RKO (cell line): ENCODE measurements at places on chromosomes 1 and 21.

- DNase-seq: peak; percentile 26
These were observed 24.4 kb downstream of the RCAN3 start for GRCh38 chr1:24526940-24527542.

GRCh38 chr1:175978926-175979325, 228.2 kb downstream of the COP1 start:
- no peak for DNase-seq

GRCh38 chr1:151511636-151512215, 539 bp downstream of the CGN start:
- peak; percentile 31 for DNase-seq

DNA sequence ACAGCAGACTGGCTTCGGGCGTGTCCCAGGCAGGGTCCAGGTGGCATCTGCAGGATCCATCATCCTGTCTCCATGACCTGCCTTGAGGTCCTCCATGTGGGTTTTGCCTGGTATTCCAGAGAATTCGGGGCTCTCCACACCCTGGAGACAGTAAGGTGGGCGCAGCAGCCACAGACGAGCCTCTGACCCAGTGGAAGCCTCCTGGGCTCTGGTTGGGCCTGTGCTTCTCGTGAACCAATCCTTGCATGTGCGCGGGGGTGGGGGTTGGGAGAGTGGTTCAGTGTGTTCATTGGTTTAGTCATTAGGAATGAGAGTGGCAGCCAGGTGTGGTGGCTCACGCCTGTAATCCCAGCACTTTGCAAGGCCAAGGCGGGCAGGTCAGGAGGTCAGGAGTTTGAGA, 32.1 kb upstream of the TNFRSF1B start:
- DNase-seq: no peak

- DNase-seq: no peak
These were observed 6.1 kb upstream of the PTGER3 start for GRCh38 chr1:71053758-71054157.

- peak; percentile 35 for DNase-seq
These were observed 7.7 kb downstream of the AIM2 start for GRCh38 chr1:159068886-159069285.

DNA sequence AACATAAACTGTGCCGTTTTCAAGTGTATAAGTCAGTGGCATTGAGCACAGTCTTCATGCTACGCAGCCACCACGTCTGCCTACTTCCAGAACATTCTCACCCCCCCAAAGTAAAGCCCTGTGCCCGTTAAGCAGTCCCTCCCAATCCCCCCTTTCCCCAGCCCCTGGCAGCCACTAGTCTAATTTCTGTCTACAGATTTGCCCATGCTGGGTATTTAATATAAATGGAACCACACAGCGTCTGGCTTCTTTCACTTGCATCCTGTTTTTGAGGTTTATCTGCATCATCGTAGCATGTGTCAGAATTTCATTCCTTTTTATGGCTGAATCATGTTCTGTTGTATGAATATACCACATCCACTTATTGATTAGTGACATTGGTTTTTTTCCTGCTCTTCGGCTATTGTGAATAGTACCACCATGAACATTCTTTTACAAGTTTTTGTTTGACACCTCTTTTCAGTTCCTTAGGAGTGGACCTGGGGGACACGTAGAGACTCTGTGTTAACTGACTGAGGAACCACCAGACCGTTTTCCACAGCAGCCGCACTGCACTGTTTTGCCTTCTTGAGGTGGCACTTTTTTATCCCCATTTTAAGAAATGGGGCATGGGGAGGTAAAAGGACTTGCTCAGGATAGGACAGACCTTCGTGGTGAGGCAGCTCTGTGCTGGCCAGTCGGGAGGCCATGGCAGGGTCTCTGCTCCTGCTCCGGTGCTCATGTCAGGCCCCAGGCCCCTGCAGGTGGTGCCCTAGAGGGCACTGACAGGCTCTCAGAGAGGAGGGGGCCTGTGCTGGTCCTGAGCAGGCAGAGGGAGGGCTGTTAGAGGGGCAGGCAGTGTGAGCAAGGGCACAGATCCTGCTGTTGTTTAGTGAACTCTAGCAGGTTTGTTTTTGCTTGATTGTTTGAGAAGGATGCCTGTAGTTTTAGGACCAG, 123.8 kb downstream of the PCBP3 start:
- no peak for DNase-seq

- DNase-seq: no peak
These were observed 52.1 kb downstream of the CD34 start for GRCh38 chr1:207858806-207859205.

GRCh38 chr1:200980452-200980772, 43.1 kb downstream of the KIF21B start:
- no peak for DNase-seq

DNA sequence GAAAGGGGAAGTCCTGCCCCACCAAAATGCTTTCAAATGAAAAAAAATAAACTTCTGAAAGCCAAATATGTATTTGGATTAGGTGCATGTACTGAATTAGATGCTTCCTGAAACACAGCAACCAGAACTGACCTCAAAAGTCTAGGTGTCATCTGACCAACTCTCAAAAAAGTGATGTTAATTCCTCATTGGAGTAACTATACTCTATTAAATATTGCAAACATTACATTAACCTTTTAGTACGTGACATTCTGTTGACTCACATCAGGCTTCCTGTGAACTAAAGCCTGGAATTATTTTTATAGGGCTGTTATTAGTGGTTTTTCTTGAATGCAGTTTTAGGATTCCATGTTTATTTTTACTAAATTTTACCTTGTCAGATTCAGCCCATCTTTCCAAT, 73.5 kb downstream of the ASTN1 start:
- DNase-seq: no peak

DNA sequence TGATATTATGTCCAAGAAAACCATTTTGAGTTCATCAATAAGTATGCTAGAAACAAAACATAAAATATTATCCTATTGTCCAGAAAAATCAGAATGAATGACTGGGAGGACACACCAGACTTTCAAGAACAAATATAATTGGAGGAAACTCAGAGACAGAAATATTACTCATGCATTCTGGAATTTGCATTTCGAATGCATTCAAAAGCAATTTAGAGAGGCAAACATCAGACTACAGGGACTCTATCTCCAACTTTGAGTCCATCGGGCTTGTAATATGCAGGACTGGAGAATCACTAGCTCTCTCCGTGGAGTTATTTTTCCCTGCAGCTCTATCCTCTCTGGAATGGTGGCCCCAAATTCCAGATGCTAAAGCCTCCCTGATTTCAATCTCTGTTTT, 161.8 kb downstream of the CDC42BPA start:
- DNase-seq: no peak

DNA sequence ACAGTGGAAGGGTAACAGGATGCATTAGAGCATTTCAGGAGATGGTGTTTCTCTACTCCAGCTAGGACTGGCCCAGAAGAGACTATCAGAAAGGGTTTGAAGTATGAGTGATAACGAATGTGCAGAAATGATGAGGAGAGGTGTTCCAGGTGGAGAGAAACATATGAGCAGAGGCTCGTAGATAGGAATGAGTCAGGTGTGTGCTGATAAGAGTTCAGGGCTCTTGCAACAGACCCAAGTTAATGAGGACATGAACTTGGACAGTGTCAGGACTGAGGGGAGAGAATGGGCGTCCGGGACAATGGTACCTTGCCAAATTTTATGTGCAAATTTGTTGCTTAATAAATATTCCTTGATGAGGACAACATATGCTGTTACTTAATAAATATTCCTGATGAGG, 183.9 kb upstream of the NFIA start:
- DNase-seq: no peak

- DNase-seq: no peak
These were observed 5.7 kb downstream of the MT1HL1 start for GRCh38 chr1:236998546-236998945.

GRCh38 chr1:203638950-203639349, 12.3 kb downstream of the ATP2B4 start:
- DNase-seq: no peak

- no peak for DNase-seq
These were observed 37.1 kb upstream of the PTGS2 start for GRCh38 chr1:186717286-186717685.

DNA sequence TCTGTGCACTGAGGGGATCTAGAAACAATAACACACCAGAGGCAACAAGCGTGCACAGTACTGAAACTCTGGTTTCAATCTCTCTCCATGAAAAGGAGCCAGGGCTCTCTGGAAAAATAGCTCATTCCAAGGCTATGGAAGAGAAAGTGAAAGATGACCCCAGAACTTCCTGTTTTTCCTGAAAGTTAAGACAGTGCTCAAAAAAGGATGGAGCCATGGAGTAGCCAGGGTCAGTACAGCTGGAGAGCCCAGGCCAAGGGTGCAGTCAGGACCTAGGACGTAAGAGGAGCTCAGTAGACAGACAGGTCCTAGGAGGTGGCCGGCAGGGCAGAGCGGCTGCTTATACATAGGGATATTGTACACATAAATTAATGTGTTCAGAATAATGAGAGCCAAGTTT, 19.1 kb downstream of the NOL9 start:
- no peak for DNase-seq

- no peak for DNase-seq
These were observed 1.0 kb upstream of the GALNT2 start for GRCh38 chr1:230066031-230066430.

DNA sequence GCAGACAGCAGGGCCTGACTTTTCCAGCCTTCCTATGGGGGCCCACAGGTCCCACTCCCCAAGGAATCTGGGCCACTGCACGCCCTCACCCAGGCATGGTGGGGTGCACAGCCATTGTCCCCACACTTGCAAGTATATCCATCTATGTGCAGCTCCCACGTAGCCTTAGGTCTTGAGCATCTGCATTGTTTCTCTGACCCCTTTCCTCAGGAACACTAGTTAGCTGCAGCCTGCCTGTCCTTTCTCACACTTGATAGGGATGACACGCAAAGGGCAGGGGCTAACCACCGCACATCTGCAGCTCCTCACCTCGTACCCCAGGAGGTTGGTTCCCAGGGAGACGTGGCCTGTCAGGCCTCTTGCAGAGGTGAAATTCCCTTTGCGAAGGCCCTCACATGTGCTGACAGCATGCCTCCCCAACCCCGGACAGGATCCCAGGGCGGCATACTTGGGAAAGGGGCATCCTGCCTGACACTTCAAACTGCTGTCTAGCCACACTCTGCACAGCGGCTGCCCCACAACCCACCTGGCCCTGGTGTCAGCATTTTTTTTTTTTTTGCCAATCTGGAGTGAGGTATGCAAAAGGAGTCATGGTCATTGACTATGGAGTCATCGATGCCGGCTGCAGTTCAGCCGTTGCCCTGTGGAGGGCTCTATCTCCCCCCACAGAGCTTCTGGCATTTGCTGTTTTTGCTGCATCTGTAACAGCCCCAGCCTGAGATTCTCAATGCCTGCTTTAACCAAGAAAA, 5.0 kb downstream of the JMJD4 start:
- peak; percentile 81 for DNase-seq

GRCh38 chr21:31878831-31879230, 6.0 kb downstream of the HUNK start:
- DNase-seq: no peak

DNA sequence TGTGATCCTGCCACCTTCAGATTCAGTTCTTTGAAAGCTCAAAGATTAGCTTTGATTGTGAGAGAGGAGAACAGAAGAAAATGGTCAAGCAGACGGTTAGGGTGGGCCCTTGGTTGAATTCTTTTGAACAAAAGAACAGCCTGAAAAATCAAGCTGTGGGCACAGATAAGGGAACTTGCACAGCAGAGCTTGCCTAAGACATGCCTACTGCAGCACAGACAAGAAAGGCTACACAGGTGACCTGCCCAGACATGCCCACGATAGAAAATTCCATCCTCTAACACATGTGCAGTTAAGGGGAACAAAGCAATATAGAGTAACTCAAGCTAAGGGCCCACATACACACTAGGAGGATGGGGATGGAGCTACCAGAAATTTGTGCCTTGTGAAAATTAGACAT, 512.5 kb upstream of the LRRC7 start:
- no peak for DNase-seq

DNA sequence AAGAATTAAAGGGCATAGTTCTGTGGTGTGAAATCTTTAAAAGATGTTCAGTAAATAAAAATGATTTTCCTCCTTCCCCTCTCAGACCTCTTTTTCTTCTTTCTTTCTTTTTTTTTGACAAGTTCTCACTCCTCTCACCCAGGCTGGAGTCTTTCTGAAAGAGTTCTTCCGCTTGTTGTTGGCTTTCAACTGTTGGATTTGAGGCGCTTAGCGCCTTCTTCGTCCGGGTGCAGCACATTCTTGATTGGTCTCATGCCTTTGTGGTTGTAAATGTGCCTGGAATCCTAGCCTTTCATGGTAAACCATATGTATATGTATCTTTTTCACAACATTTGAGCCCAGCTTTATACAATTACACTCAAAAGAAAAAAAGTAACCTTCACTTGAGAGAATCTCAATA, 980 bp upstream of the METTL18 start:
- peak; percentile 56 for DNase-seq

DNA sequence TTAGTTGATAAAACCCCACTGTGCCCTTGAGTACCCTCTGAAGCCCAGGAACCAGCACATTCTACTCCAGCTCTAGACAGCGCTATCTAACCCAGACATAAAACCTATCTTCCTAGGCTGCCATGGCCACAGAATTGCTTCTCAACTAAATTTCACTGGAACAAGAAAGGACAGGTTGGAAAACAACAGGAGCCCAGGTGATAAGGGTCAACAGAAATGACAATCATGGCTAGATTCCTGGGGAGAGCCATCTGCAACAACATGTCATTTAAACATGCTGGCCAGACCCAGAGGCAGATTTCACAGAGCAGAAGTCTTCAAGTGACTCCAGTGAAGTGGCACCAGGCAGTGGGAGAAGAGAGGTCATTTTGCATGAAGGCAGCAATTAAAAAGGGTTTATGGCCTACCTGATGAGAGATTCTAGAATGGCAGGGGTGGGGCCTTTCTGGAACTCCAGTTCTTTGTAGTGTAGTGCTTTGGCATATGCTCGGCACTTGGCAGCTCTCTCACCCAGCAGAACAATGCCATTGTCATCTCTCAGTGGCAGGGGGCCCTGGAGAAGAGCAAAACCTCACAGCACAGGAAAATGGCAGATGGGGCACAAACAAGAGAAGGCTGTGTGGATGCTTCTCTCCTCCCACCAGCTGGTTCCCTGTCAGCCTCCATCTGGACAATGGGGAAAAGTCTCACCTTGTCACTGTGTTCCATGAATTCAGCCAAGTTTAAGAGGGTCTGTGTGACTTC, 9.9 kb downstream of the ANGPTL7 start:
- no peak for DNase-seq

DNA sequence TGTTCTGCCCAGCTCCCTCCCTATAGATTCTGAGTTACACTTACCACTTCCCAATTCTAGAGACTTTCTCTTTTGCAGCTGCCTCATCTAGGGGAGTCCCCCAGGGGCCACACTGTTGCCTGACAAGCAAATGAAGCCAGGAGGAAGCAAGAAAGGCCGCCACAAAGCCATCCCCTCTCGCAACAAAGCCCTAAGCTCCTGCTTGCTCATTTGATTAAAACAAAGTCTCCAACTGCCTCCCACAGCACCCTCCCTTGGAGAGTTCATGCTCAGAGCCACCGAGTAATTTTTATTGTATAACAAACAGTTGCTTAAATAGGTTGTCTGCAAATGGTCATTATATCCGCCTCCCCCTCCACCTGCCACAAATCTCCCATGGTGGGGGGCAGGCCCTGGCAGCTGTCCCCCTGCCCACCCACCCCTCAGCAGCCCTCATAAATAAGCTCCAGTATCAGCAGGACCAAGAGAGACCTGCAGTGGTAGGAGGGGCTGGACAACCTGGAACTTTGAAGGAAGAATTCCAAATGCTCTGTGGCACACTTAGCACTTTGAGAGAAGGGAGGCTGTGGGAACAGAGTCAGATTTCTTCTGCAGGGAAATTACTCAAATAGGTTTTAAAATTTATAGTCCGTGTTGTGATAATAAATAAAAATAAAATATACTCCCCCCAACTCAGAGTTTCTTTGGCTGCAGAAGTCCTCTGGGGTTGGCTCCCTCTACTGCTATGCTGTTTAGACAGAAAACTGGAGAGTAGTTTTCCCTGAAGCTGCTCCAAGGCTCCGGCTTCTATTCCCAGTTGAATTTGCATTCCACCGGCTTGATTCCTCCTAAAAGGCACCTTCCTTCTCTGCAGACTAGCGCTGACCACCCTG, 237.5 kb downstream of the TTLL7 start:
- DNase-seq: no peak
